ENCODE measurements at places on chromosomes 2 and 18. TPM values are rescaled to one million over a fixed set of nuclear protein-coding genes. Genes with fewer than 3 reads are reported as not detected.

- H3K4me3 ChIP-seq, result no peak overlapping the region
- H3K4me1 ChIP-seq, result no peaks in the 10 kb centered on the region
- no peaks in the 10 kb centered on the region for H3K27me3 ChIP-seq
- no peak overlapping the region for H3K27ac ChIP-seq
These were observed 86.4 kb upstream of the SPRED2 start for GRCh38 chr2:65518751-65519150.

GRCh38 chr18:51279367-51279984, 82.0 kb upstream of the MEX3C start:
- no peak overlapping the region for H3K4me3 ChIP-seq
- H3K4me1 ChIP-seq, result no peaks in the 10 kb centered on the region
- no peak for DNase-seq
- H3K27me3 ChIP-seq, result peaks cover 6% of the 10 kb centered on the region
- H3K27ac ChIP-seq, result no peak overlapping the region

DNA sequence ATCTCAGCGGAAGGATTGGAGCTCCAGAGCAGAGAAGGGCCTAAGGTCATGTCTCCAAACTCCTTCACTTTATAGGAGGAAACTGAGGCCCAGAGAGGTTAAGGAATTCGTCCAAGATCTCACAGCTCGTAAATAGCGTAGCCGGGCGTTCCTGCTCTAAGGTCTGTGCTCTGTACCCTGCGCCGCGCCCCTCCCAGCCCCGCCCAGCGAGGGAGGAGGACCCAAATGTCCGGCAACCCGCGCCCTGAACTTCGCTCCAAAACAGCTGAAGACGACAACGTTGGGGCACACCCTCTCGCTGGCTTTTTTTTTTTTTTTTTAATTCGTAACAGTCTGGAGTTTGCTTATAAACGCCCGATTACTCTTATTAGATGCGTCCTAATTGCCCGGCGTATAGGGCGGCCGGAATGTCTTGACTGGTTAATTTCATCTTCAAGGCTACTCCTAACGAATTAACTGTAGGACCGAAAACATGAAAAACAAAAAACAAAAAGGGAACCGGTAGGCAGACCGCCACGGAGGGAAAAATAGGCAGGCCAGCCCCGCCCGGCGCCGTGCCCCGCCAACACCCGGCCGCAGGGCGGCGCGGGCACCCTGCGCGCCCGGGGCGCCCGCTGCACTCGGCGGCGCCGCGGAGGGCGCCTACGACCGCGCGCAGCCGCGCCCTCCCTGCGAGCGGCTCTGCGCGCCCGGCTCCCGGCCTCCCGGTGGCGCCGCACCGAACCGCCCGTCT, 928 bp upstream of the FOSL2 start:
- no peaks in the 10 kb centered on the region for H3K36me3 ChIP-seq
- peak; percentile 53 for DNase-seq
- H3K4me3 ChIP-seq, result peak overlapping the region; percentile 70

DNA sequence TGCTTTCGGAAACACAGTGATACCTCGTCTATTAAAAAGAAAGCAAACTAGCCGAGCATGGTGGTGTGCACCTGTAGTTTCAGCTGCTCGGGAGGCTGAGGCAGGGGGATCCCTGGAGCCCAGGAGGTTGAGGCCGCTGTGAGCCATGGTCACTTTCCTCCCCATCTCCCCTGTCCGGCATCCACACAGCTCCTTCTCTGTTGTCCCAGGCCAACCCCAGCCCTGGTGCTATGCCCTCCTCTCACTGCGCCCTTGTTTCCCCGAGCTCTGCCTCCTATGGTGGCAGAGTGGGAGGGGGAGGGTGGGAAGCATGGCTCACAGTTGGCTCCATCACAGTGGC, 15.4 kb downstream of the RTP5 start:
- H3K4me3 ChIP-seq, result no peak overlapping the region
- H3K27me3 ChIP-seq, result no peaks in the 10 kb centered on the region
- peaks cover 12% of the 10 kb centered on the region for H3K4me1 ChIP-seq
- no peak for DNase-seq

DNA sequence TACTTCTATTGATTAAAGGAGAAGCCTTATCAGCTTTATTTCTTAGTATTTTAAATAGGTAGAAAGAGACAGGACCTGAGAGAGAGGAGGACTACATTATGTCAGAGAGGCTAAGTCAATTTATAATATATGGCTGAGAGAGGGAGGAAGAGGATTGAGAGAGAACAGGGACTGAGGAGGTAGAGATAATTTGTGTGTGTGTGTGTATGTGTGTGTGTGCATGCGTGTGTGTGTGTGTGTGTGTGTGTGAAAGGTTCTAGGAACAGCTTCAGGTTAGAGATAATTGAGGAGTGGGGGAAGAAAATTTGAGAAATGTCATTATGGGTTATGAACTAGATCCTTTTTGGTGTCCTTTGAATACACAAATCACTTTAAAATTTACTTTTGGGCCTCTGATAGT, 15.2 kb downstream of the DOK1 start:
- H3K4me3 ChIP-seq, result no peak overlapping the region
- no peaks in the 10 kb centered on the region for H3K36me3 ChIP-seq
- H3K27ac ChIP-seq, result no peak overlapping the region
- DNase-seq, result no peak
- H3K27me3 ChIP-seq, result no peaks in the 10 kb centered on the region
- peaks cover 4% of the 10 kb centered on the region for H3K4me1 ChIP-seq

DNA sequence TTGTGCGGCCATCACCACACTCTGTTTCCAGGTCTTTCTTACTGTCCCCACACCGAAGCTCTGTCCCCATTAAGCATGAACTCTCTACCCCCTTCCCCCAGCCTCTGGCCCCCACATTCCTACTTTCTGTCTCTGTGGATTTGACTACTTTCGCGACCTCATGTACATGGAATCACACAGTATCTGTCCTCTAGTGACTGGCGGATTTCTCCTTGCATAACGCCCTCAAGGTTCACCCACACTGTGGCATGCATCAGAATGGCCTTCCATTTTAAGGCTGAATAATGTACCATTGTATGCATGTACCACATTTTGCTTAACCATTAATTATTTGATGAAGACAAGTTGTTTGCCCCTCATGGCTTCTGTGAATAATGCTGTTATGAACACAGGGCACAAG, 467.6 kb upstream of the HS6ST1 start:
- no peaks in the 10 kb centered on the region for H3K4me1 ChIP-seq
- no peak overlapping the region for H3K27ac ChIP-seq
- H3K36me3 ChIP-seq, result no peaks in the 10 kb centered on the region
- H3K4me3 ChIP-seq, result no peak overlapping the region

DNA sequence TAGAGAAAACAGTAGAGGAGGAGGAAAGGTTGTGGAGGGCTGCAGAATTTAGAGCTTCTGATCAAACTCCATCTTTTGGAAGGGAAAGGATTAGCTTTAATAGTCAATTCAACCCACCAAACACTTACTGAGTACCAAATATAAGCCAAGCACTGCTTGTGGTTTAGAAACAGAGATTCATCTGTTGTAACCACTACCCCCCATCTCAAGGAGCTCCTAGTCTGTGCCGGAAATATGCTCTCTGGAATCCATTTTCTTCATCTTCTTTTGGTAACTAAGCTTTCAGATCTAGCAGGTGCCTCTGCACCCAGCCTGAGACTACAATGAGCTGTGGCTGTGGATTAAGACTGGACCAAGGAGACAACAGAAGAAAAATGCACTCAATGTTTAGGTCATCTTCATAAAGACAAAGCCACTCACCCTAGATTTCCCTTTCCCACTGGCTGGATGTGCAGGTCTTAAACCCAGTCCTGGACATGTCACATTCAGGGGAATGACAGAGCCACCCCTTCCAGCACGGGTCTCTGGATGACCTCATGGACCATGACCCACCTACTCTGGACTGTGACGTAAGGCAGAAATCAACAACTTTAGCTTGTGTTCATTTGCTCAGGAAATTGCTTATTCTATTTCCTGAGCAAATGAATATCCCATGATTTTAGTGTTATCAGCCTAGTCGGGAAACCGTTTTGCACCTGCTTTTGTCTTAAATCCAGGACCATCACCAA, 52.9 kb downstream of the EPB41L3 start:
- H3K36me3 ChIP-seq, result no peaks in the 10 kb centered on the region
- H3K27me3 ChIP-seq, result peaks cover 4% of the 10 kb centered on the region
- H3K4me1 ChIP-seq, result no peaks in the 10 kb centered on the region
- DNase-seq, result no peak
- no peak overlapping the region for H3K4me3 ChIP-seq

DNA sequence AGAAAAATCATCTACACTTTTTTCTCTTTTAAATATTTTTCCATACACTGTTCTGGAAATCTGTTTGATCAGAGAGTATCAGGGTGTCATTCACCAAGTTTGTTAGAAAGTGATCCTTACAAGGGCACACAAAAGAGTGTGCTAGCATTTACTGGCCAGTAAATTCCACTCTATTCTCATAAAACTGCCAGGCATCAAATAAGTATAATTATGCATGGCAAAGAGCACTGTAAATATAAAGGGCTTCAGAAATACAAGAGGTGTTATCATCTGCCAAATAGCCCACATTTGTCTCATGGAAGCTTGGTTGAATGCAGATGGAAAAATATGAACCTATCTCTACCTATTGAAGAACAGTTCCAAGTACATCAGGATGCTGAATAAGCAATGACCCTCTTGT, 847.3 kb upstream of the ACVR2A start:
- H3K4me3 ChIP-seq, result no peak overlapping the region
- no peaks in the 10 kb centered on the region for H3K36me3 ChIP-seq
- H3K27ac ChIP-seq, result no peak overlapping the region
- no peaks in the 10 kb centered on the region for H3K4me1 ChIP-seq
- no peaks in the 10 kb centered on the region for H3K27me3 ChIP-seq

GRCh38 chr2:24919506-24920097, 435 bp downstream of the ADCY3 start:
- peak overlapping the region; percentile 59 for H3K4me3 ChIP-seq
- H3K36me3 ChIP-seq, result no peaks in the 10 kb centered on the region
- H3K27me3 ChIP-seq, result no peaks in the 10 kb centered on the region

- H3K4me1 ChIP-seq, result no peaks in the 10 kb centered on the region
- no peaks in the 10 kb centered on the region for H3K36me3 ChIP-seq
- H3K27me3 ChIP-seq, result no peaks in the 10 kb centered on the region
- DNase-seq, result no peak
These were observed 42.2 kb downstream of the PAX8 start for GRCh38 chr2:113236367-113237159.

GRCh38 chr2:136116813-136117390, 1.0 kb downstream of the CXCR4 start:
- H3K4me1 ChIP-seq, result peaks cover 36% of the 10 kb centered on the region
- H3K27me3 ChIP-seq, result no peaks in the 10 kb centered on the region
- H3K27ac ChIP-seq, result peak overlapping the region; percentile 99
- H3K36me3 ChIP-seq, result peaks cover 35% of the 10 kb centered on the region
- peak; percentile 77 for DNase-seq
- peak overlapping the region; percentile 87 for H3K4me3 ChIP-seq

DNA sequence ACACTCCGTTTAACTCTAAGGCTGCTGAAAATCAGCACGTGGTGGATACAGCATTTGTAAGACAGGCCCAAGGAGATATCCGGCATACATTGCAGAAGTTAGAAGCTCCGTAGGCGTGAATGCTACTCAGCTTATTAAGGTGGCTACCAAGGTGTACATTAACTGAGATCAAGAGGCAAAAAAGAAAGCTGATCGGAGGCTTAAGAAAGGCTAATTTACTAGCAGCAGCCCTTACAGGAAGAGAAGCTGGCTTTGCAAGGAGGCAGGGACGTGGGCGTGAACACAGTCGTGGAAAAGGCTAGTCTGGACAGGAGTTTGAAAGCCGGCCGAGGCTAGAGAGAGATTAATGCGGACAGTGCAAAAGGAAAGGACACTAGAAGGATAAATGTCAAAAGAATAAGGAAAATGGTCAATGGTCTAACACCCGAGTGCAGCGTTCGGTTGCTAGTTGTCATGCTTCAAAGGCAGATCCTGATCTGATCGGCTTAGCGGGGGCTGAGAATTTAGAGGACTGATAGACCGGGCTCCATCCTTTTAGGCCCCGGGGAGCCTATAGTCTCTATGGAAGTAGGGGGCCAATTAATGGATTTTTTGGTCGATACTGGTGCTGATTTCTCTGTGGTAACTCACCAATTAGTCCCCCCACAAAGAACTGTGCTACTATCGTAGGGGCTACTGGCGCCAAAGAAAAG, 45.6 kb upstream of the SELENOI start:
- H3K4me3 ChIP-seq, result peak overlapping the region; percentile 56
- peak overlapping the region; percentile 50 for H3K27ac ChIP-seq
- H3K27me3 ChIP-seq, result no peaks in the 10 kb centered on the region
- no peaks in the 10 kb centered on the region for H3K36me3 ChIP-seq
- no peak for DNase-seq

GRCh38 chr18:32310774-32311173, 120.9 kb downstream of the MEP1B start:
- H3K36me3 ChIP-seq, result no peaks in the 10 kb centered on the region
- no peak overlapping the region for H3K27ac ChIP-seq
- no peak for DNase-seq
- H3K4me1 ChIP-seq, result no peaks in the 10 kb centered on the region
- H3K27me3 ChIP-seq, result no peaks in the 10 kb centered on the region

- H3K27me3 ChIP-seq, result no peaks in the 10 kb centered on the region
- no peak overlapping the region for H3K4me3 ChIP-seq
- no peaks in the 10 kb centered on the region for H3K36me3 ChIP-seq
- no peak overlapping the region for H3K27ac ChIP-seq
- H3K4me1 ChIP-seq, result no peaks in the 10 kb centered on the region
- DNase-seq, result no peak
These were observed 104.5 kb downstream of the VAPA start for GRCh38 chr18:10018289-10018688.

DNA sequence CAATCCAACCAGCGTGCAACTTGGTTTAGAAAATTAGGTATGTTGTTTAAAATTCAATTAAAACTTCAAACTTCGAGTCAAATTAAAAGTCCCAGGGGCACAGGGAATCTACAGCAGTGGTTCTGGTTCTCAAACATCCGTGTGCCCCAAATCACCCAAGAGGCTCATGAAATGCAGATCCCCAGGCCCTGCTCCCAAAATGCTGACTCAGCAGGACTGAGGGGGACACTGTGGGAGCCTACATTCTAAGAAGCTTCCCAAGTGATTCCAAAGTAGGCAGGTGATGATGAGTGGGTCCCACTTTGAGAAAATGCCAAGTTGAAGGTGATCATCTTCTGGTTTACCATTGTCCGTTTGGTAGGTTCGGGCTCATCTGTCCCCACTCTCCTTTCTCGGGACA, 82.3 kb downstream of the GALNT14 start:
- H3K36me3 ChIP-seq, result no peaks in the 10 kb centered on the region
- H3K27me3 ChIP-seq, result no peaks in the 10 kb centered on the region
- no peak overlapping the region for H3K4me3 ChIP-seq
- H3K4me1 ChIP-seq, result no peaks in the 10 kb centered on the region

- peak; percentile 40 for DNase-seq
- no peak overlapping the region for H3K4me3 ChIP-seq
- H3K36me3 ChIP-seq, result no peaks in the 10 kb centered on the region
- H3K4me1 ChIP-seq, result peaks cover 54% of the 10 kb centered on the region
- H3K27me3 ChIP-seq, result no peaks in the 10 kb centered on the region
These were observed 6.4 kb downstream of the ZEB2 start for GRCh38 chr2:144513388-144514101.

DNA sequence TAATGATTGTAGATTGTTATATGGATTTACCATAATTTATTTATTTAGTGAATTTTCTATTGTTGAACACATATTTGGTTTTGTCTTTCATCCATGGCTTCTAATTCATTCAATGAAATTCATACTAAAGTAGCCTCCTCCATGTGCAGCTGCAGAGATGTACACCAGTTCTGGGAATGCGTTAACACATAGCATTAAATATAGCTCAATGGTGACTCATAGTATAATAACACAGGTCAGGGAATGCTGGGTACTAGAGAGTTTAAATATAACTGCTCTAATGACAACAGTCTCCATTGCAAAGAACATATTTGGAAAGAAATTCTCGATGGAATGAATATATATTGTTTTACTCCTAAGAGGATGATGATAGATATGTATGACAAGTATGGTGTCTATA, 1190.2 kb upstream of the NRXN1 start:
- H3K27ac ChIP-seq, result no peak overlapping the region
- no peaks in the 10 kb centered on the region for H3K36me3 ChIP-seq
- no peaks in the 10 kb centered on the region for H3K4me1 ChIP-seq
- no peaks in the 10 kb centered on the region for H3K27me3 ChIP-seq
- H3K4me3 ChIP-seq, result no peak overlapping the region

The MTX2 gene
- total RNA-seq, result 8.8 TPM

The WDR35 gene
- total RNA-seq, result 3.7 TPM

The EML4 gene
- total RNA-seq, result 117 TPM

The SCN2A gene
- total RNA-seq, result not detected
